ENCODE measurements at places on chromosomes 11 and 22.

- no peak for DNase-seq
These were observed 15.3 kb upstream of the OR10V1 start for GRCh38 chr11:59728913-59729312.

DNA sequence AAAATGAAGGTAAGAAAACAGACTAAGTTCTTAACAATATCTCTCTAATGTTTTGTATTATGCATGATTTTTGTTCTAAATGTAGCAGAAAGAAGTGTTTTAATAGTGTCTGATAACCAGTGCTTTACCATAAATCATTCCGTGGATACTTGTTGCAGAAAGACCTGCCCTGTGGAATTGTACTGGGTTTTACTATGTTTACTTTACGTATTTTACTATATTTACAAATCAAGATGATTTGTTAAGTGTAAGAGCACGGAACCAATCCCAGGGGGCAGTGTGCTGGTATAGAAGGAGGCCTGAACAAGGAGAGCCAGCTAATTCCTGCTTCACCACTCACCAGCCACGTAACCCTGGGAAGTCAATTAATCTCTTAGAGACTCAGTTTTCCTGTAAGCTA lies 1.4 kb downstream of the HTR3B start:
- DNase-seq: no peak

DNA sequence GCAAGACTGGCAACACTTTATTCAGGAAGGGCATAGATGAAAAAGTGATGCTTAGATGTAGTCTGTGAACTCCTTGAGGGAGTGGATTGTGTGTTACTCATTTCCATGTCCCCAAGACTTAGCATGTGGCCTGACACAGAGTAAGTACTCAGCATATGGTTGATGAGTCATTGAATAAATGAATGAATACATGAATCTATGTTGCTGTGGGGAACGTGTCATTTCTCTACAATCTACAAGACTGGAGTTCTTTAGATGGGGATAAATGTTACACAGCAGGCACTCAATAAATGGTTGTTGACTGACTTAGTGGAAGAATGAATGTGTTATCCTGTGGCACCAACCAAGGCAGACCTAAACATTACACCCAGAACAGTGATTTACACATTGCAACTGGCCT lies 17.9 kb downstream of the BPIFC start:
- DNase-seq: no peak

DNA sequence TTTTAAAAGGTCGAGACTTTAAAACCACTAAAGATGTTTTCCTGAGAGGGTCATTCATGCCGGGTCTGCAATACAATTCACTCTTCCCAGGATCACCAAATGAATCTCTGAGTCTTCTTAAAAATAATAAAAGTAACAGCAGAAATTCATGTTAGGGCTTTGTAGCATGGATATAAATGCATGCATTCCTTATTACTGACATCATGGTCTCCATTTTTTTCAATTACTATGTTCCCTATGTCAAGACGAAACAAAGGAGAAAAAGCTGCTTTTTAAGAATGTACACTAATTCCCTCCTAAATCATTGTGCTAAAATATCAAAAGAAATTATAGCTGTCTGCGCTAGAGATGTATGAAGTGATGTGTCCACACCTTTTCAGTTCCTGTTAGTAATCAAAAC lies 789.9 kb upstream of the LRRC4C start:
- no peak for DNase-seq

- DNase-seq: no peak
These were observed 258.5 kb downstream of the FAM76B start for GRCh38 chr11:95531116-95531515.

GRCh38 chr11:14902650-14903350 lies 10.8 kb upstream of the CYP2R1 start:
- no peak for DNase-seq

DNA sequence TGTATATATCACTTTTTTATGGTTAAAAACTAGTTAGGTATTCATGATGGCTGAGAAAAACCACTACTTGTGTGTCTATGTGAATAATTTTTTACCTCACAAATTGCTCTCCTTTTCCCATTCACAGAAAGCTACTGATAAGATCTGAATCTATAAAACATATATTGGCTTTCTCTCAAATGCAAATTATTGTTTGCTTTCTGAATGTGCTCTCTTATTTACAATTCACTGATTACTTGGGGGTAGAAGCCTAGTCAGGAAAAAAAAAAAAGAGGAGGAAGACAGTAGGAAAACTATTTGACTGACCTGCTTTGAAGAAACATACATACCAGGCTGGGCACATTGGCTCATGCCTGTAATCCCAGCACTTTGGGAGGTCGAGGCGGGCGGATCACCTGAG lies 20.5 kb downstream of the PGM2L1 start:
- DNase-seq: no peak

GRCh38 chr11:61728940-61729219 lies 23.6 kb upstream of the MYRF start:
- no peak for DNase-seq

- no peak for DNase-seq
These were observed 6.0 kb upstream of the KCNJ4 start for GRCh38 chr22:38461057-38461413.

DNA sequence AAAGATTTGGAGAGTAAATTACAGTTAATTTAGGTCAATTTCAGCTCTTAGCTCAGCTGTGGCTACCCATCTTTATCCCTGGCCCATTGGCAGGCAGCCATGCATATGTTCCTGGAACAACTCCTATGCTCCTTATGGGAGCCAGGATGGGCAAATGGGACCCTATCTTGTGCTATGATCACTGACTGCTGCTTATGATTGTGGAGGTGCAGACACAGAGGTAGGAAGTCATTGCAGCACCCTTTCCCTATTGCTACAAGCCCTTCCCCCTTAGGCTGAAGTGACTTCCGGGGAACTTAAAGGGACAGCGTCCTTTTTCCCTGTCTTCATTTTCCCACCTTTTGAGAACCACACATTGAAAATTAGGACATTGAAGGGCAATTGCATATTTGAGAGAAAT lies 112.7 kb downstream of the FCHSD2 start:
- no peak for DNase-seq

GRCh38 chr11:10990160-10990559 lies 132.3 kb upstream of the ZBED5 start:
- DNase-seq: no peak

DNA sequence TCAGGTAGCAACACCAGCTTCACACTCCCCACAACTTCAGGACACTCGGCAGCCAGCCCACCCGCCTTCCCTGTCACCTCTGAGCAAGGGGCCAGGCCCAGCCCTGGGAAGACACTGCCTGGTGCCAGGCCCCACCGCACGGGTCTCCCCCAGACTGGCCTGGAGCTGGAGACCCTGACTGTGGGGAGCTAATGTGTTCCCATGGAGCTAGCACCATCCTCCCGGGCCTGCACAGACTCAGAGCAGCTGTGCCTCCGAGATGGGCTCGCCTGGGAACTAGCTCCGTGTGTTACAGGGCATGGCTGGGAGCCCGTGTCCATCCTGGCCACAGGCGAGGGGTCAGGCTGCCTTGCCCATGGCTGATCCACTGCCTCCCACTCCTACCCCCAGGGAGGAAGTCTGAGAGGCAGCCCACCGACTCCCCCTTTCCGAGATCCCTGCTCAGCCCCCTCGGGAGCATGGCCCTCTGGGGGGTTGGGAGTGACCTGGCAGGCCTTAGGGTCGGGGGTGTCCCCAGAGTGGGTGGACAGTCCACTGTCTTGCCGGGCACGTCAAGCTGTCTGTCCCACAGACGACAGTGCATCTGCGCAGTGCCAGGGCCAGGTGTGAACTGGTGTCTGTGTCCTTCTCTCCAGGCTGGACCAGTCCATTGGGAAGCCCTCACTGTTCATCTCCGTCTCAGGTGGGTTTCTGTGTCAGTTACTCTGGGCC lies 76.7 kb upstream of the KCNQ1OT1 start:
- DNase-seq: no peak

GRCh38 chr22:43969989-43970755 lies 14.9 kb downstream of the SAMM50 start:
- no peak for DNase-seq

GRCh38 chr22:43845981-43846380 lies 16.3 kb downstream of the SULT4A1 start:
- no peak for DNase-seq

DNA sequence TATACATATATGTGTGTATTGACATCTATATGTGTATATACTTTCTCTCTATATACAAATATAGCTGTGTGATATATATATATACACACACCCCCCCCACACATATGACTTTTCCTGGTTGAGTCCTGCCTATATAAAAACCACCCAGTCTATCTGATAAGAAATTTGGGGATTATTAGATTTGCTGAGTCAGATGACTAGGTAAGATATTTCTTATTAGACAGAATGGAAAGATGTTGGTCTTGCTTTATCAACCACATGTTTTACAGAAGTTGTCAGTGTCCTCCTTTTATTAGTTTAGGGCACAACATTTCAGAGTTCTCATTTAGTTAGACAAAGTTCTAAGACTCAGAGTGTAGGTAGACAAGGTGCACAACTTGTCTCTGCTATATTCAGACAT lies 953.3 kb downstream of the METTL15 start:
- no peak for DNase-seq

GRCh38 chr11:87870086-87870485 lies 305.2 kb downstream of the RAB38 start:
- no peak for DNase-seq

DNA sequence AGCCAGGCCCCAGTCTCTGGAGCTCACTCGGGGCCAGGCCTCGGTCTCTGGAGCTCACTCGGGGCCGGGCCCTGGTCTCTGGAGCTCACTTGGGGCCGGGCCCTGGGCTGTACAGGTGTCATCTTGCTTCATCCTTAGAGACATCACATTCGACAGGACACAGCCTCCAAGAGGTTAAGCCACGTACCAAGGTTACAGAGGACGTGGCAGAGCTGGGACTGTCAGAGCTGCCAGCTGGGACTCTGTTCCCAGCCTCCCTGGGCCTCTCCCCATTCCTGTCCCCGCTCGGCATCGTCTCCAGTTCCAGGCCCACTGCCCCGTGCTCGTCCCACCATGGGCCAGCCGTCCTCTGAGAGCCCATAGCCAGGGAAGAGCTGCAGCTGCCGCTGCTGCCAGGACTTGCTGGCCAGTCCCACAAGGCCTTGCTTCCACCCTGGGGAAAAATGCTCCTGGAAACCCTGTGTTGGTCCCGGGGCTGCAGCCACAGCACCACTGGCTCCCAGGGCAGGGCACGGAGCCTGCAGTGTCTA lies 19.6 kb downstream of the CABP7 start:
- DNase-seq: no peak

DNA sequence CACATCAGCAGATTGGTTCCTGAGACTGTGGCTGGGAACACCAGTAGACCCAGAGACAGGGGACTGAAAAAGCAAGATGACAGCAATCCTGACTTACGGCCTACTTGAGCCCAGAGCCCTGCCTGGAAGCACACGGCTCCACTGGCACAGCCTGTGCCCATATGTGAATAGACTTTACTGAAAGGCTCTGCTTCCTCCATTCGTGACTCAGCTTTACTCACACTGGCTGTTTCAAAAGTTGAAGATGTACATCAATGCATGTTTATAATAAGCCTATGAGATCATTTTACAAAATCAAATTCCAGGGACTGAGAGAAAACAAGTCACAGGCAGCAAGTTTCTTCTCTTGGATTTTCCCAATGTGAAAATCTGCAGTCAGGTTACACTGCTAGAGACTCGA lies 134.6 kb upstream of the TEAD1 start:
- DNase-seq: no peak

DNA sequence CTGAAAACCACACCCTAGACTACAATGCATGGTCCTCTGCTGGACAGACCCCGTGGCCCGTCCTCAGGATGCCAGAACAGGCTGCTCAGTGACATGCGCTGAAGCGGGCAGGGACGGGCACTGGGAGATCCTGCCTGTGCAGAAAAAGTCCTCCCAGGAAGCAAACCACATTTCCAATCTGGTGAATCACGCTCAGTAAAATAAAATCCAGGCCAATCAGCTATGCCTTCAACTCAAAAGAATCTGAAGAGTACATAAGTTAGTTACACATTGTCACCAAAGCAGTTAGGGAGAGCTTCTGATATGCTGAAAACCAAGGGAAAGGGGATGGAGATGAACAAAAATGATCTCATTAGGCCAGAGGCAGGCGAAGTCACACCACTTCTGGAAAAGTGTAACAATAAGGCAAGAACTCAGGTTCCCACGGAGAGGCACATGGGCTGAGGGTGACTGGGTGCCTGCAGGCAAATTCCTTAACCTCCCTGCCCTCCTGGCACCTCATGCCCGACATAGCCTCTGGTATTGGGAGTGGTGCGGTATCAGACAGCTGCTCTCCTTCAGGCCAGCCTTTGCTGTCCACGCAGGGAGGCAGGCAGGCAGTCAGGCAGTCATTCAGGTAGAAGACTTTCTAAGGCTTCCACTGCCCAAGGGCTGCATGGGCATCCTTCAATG lies 66.4 kb downstream of the APOL5 start:
- DNase-seq: no peak

- DNase-seq: no peak
These were observed 243.5 kb downstream of the BUD13 start for GRCh38 chr11:116529271-116529670.

DNA sequence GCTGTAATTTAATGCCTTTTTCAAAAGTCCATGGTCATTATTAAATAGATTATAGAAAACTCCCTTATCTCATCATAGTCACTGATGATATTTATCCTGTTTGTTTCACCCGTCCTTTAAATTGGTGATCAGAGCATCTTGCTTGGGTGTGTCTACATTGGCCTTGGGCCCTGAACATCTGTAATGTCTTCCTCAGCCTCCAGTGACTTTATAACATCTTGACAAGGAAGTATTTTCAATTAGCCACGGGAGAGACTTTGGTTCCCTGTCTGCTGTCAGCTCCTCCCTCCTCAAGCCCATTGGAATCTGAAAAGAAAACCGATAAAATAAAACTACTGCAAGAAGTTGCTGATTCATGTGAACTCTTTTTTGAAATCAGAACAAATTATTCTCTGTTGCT lies 116.9 kb upstream of the TTC12 start:
- no peak for DNase-seq

DNA sequence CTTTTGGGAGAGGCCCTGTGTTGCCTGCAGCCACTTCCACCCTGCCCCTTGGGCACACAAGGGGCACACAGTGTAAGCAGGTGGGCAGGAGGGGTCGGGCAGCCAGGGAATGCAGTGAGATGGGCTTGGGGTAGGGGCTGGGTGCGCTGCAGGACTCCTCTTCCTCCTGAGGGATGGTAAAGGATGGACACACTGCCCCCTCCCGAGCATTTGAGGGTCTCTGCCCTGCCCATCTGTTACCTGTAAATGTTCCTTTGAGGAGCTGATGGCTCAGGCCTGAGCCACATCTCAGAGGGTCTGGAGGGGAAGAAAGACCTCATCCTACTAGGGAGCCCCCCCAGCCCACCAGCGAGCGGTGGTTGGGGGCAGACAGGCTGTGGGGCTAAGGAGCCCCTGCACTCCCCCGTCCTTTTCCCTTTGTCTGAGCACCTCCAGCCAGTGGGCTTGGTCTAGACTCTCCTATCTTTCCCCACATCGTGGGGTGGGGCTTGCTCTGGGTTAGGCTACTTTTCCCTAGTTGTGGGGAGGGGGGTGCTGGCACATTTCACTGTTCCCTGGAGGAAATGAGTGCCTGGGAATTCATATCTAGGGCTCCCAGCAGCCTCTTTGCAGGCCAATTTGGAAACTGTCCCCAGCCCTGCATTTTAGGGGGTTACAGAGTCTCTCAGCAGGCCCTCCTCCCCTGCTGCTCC lies 1.7 kb upstream of the TSSC4 start:
- DNase-seq: no peak

GRCh38 chr11:75677909-75678308 lies 9.1 kb upstream of the MAP6 start:
- DNase-seq: no peak
